ENCODE measurements at places on chromosomes 11 and 22.

- DNase-seq, result no peak
These were observed 11.8 kb upstream of the BCR start for GRCh38 chr22:23168391-23169042.

GRCh38 chr11:109026891-109027489, 362.1 kb downstream of the DDX10 start:
- DNase-seq, result no peak

DNA sequence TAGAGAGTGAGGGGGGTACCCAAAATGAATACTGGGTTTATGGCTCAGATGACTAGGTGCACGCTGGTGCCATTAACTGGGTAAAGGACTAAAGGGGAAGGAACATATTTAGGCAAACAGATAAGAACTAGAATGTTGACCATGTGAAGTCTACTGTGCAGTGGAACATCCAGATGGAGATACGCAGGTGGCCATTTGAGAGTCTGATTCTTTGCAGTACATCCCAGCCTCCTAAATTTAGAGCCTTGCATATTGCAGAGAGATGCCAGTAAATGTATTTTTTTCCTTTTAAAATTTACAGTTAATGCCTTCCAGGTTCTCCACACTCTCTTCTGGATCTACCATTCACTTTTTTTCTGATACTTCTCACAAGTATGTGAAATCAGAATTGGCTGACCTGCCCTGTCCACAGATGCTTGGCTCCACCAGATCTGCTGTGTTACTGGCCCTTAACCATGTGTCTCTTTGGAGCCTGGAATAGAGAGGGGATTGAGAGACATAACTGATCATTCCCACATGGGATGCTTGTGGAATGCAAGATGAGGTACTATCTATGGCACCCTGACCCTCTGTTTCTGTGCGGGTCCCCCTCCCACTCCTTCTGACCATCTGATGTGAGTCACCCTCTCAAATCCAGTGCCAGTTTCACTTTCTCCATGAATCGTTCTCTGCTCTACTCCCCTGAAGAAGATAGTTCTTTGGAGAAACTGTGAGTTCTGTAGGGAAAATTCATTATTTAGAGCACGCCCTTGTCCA, 77.0 kb upstream of the NCAM1 start:
- no peak for DNase-seq

DNA sequence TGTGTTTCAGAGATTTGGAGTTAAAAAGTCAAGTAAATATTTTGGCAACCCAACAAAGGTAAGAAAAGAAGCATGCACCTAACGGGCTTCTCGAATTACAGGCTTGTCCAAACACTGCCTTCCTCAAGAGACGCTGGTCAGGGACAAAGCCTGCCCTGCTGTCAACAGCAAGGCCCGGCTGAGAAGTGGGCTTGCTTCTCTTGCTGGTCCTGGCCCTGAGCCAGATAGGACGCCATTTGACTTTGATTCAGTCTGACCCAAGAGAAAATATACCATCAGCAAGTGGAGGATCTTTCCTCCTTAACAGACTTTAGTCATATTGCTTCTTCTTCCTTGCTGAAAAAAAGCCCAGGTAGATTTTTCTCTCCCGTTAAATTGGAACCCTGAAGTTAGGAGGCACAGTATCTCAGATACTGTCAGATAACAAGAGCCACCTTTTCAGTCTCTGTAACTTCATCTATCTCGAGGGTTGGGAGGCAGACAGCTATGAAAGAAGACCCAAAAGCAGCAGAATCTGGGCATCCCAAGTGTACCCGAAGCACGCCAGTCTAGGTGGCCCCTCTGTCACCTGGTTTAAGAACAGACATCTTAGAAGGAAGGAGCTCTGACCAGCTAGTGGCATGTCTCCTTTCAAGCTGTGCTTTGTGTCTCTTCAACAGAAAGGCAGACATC, 57.5 kb downstream of the C22orf31 start:
- no peak for DNase-seq

- DNase-seq, result peak; percentile 99
These were observed 1.4 kb downstream of the PLXNB2 start for GRCh38 chr22:50305923-50306566.

GRCh38 chr11:116168459-116168787, 604.4 kb downstream of the BUD13 start:
- DNase-seq, result no peak

- DNase-seq, result peak; percentile 22
These were observed 138.5 kb downstream of the MYO18B start for GRCh38 chr22:25880524-25880923.

GRCh38 chr22:45612451-45612901, 59.2 kb upstream of the ATXN10 start:
- no peak for DNase-seq

DNA sequence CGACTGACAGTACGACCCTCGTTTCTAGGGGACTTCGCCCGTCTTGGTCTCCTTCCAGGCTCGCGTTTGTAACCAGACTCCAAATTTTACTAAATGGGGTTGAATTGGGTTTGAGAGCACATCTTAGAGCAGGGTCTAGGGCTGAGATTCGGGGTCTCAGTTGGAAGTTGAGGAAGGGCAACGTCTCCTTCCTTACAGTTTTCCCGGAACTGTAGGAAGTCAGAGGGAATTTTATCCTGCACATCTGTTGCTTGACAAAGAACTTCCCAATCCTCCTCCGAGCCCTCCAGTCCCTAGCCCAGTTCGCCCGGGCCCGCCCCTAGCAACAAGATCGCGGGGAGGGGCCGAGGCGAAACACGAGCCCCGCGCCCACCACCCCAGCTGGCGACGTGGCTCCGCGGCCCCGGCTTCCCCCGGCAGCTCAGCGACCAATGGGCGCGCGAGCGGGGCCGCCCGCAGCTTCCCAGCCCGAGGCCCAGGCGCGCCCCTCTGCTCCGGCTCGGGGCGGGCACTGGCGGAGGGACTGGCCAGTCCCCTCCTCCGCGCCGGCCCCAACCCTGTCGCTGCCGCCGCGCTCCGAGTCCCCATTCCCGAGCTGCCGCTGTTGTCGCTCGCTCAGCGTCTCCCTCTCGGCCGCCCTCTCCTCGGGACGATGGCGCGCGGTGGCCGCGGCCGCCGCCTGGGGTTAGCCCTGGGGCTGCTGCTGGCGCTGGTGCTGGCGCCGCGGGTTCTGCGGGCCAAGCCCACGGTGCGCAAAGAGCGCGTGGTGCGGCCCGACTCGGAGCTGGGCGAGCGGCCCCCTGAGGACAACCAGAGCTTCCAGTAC, at the start of gene RCN1:
Gene RCN1, plus strand, starts transcription at position 530 of the 826 bp plus-strand sequence. Its CDS starts 123 bp downstream, at position 653.
- DNase-seq, result peak; percentile 81

Measured in Caki2 (cell line).